Suppressor macrophage (primary cell): ENCODE measurements at places on chromosomes 6 and 20.
A peak's percentile ranks its signal among the peaks of the same experiment; 100 is the strongest.

- no peak for DNase-seq
Observed at GRCh38 chr6:52642368-52642767, 28.5 kb upstream of the TMEM14A start.

DNA sequence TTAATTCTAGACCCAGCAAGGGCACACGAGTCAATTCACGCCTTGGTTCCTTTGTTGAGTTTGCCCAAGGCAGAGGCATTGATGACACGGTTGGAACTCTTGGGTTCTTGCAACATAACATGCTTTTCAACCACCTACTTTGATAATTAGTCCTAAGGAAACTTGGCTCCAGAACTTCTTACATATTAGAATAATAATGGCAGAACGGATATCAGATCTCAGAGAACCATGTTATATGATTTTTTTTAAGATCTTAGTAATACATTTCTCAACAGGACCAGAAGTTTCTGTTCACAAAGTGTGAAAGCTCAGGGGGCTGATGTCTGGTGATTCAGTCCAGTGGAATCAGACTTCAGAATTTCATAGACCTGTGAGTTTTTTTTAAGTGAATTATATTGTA lies 19.2 kb downstream of the SPTLC3 start:
- DNase-seq = no peak

GRCh38 chr6:148250975-148251685 lies 91.5 kb upstream of the SASH1 start:
- DNase-seq = peak; percentile 16

DNA sequence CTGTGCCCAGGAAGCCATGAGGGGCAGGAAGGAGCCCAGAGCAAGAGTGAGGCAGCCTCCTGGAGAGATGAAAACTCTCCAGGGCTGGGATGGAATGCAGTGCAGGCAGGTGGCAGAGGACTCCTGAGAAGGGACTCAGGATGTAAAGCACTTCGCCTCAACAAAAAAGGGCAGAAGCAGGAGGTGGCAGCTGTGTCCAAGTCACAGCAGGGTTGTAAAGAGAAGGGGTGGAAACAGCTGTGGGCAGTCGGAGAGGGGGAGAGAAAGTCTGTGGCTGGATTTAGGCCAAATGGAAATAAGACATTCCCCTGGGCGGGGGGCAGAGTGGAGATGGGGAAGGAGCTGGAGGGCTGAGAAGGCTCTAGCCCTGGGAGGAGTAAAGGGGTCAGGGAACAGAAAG lies 34.9 kb downstream of the CYP21A2 start:
- DNase-seq = no peak

DNA sequence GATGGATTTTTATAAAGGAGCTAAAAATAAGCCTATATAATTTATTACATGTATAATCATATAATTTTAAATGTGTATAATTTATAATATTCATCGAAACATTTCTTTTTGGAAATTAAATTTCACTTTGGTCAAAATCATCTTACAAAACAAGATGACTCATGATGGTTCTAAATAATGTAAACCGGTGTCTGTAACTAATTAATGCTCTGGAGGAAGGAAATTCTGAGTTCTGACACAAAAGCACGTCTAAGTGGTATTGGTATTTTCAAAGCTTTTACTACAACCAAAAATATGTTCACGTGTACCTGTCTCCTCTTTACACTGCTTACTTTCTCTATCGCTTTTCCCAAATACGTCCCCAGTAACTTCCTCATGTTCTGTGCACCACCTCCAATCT lies 134.1 kb downstream of the MTHFD1L start:
- no peak for DNase-seq

- no peak for DNase-seq
Observed at GRCh38 chr6:169499848-169500247, 202.0 kb downstream of the WDR27 start.

DNA sequence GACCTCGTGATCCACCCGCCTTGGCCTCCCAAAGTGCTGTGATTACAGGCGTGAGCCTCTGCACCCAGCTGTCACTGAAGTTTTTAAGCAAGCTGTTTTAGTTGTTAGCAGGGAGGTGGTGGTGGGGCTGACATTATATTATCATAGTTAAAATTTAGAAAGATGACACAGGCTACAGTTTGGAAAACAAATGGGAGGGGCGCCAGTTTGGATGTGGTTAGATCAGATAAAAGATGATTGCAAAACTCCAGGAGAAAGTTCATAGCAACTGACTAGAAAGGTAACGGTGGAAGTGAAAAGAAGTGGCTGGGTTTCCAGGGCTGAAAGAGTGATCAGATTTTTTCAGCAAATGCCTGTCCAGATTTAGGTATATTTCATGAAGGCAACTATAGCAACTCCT lies 311.9 kb upstream of the CITED2 start:
- no peak for DNase-seq

DNA sequence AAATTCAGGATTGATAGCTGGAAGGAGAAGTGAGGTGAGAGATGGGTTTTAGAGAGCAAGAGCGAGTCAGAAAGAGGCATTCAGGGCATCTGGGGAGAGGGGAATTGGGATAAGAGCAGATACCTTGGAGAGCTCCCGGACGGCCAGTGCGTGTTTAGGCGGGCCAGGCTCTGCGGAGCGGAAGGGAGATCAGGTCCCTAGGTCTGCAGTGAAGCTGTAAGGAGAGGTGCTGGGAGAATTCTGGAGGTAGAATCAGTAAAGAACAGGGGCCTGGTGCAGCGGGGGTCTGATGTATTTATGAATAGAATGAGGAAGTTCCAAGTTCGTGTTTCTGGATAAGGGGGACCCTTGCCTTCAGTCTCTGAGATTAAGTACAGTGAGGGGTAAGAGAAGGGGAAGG lies 47.4 kb upstream of the FAM83D start:
- no peak for DNase-seq

DNA sequence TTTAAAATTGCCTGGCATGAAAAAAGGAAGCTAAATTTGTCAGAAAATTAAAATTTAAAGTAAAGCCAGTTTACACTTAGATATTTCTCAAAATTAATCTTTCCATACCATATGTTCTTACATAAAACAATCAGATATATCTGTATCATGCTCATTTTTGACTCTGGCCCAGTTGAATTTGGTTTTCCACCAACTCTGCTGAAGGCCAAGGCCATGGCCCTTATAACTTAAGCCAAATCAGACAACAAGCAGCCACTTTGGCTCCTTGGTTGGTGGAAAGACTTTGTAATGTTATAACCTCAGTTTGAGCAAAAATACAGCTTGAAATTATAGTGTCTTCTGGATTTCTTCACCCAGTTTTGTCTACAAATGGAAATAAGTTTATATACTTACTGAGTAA lies 97.3 kb downstream of the CENPW start:
- DNase-seq = no peak

- DNase-seq = no peak
Observed at GRCh38 chr6:30781395-30781742, 37.0 kb upstream of the IER3 start.

- DNase-seq = no peak
Observed at GRCh38 chr6:165587206-165587605, 75.8 kb downstream of the PDE10A start.

GRCh38 chr20:36908603-36909002 lies 32.7 kb downstream of the TLDC2 start:
- no peak for DNase-seq

DNA sequence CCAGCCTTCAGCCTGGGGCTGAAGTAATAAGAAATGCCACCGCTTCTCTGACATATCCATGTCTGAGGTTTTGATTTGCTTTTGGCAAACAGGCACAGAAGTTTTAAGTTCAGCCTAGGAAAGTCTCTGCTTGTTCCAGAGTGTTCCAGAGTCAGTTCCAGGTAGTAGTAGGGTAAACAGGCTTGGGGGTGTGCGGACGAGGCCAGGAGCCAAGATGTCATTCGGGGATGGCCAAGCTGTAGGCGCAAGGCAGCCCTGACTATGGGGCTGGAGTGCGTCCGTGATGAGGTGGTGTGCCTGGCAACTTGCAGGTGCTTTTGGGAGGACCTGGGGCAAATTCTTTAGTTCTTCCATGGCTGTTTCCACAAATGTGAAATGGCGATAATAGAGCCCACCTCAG lies 60.3 kb downstream of the IRF4 start:
- DNase-seq = no peak

DNA sequence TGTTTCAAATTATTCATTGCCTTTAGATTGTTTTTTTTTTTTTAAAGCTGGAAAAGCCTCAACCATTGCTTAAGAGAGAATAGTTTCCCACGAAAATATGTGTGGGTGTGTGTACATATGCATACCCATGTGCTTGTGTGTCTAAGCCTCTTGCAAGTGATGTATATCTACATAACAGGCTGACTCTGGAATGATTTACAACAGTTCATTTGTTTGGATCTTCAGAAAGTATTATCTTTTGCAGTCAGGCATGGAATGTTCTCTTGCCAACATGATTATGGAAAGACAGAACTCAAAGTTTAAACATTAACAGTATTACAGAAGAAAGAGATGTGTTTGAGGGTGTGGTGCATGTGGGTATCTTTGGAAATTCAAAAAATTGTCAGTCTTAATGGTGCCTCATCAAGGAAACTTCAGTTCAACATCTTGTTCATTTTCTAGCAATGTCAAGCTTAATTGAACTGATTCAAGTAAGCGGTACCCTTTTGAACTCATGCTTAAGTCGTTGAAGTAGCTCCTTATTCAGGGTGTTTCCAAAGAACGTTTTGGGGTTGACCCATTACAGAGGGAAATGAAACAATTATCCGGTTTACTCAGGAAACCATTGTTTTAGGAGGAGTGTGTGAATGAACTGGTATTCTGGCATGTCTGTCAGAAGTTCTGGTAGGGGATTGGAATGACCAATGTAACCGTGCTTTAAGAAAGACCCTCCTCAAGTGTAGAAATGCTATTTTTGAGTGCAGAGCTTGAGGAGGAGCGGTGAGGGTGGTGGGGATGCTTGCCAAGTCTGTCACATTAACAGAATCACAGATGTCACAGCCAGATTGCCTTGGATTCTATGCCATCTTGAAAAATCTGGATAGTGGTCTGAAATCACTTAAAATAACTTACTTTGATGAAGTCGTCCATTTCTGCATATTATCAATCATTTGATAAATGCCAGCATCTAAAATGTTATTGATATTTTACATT lies 60.3 kb downstream of the ADGRG6 start:
- DNase-seq = no peak

- DNase-seq = peak; percentile 73
Observed at GRCh38 chr6:73388800-73389512, 5.7 kb upstream of the DDX43 start.

DNA sequence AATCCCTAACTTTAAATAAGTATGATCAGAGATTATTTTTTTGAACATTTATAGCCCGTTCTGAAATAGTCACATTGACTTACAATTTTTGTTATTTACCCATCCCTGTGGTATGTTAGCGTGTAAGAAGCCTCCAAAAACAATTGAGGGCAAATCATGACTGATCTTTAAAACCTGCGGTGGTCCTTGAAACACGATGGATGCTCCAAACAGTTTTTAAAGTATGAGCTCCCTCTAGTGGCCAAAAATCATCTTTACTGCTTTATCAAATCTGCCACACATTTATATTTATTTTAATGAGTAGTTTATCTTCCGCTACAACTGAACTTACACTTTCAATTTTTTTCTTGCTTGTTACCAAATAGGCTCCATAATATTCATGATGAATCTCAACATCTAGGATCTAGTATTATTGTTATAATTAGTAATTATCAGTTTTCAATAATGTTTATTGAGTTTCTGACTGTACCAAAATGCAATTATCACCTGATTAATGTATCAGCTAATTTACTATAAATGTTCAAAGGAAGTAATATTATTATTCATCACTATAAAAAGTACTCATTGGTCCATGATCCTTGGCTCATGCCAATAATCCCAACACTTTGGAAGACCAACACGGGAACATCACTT lies 52.2 kb downstream of the MARCKS start:
- DNase-seq = peak; percentile 80

DNA sequence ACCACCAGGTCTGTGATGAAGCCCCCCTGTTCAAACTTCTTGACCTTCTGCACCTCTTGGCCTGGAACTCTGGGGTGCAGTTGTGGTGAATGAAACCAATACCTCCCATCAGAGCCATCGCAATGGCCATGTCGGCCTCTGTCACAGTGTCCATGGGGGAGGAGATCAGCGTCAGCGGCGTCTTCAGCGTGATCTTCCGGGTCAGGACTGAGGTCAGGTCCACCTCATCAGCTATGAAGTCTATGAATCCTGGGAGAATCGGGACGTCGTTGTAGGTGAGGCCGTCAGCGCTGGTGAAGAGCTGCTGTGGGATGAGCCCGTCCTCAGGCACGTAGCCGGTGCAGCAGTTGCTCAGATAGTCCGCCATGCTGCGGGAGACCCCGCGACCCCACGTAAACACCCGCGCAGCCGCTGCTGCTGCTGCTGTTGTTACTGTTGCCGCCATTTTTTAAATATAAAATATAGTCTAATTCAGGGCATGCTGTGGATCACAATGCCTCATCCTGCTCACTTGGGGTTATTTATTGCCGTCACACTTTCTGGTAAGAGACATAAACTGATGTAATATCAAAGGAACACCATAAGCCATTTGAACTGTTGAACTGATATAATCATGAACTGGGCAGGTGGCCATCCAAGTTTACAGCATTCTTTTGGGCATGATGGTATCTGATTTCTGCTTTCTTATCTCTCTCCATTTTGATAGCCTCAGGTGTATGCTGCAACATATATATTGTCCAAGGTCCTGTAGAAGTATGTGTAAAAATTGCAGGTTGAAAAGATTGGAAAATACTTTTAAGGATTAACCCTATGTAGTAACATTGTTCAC lies 18.7 kb upstream of the RNF144B start:
- no peak for DNase-seq

- no peak for DNase-seq
Observed at GRCh38 chr6:48881551-48881950, 581.5 kb downstream of the MMUT start.

DNA sequence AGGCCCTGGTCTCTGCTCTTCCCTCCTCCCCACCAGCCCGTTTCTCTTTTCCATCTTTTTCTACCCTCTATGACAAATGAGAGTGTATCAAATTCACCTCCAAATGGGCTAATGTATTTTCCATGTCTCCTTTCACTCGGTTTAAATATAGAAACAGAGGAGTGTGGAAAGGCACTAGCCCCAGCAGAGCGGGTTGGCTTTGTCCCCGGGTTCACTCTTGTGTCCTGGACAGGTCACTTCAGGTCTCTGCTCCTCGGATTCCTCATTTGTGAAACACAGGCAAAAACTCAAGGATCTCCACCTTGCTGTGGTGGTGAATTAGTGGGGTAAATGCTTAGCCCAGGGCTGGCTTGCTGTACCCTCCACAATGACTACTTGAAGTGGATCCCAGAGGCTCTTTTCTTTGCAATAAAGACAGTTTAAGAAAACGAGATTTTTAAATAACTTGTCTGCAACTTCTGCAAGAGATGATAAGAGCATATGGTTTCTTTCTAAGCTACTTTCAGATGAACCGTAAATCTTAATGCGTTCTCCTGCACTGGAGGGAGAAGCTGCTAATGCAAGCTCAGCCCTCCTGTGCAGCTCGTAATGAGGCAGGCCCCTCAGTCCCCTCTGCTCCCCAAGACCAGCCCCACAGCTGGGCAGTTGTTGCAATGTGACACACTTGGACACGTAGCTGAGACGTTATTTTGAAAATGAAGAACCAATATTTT lies 292.9 kb downstream of the THBS2 start:
- DNase-seq = no peak

- DNase-seq = no peak
Observed at GRCh38 chr20:2899243-2899642, 26.0 kb downstream of the PTPRA start.

- DNase-seq = no peak
Observed at GRCh38 chr6:168157272-168158212, 78.5 kb upstream of the FRMD1 start.

- DNase-seq = no peak
Observed at GRCh38 chr6:10451394-10451793, 36.5 kb upstream of the TFAP2A start.
